CD4-positive, alpha-beta T cell treated with Interleukin-10 for 1 hour (primary cell): ENCODE measurements at places on chromosomes 4 and X.

DNA sequence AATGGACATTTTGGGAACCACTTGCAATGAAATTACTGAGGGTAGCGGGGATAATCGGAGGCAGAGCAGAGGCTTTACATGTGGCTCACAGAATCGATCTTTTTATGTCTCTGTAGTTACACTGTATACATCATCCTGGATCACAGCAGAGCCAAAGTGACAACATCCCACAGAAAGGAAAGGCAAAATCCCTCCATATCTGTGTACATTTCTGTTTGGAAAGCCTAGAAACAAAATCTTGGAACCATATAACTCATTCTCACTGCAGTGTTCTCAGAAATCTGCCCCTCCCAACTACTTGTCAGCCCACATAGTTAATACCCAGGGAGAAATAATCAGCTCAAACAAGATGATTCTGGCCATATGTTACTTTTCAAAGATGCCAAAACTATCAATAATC lies 211.6 kb downstream of the DCLK2 start:
- no peak for DNase-seq

DNA sequence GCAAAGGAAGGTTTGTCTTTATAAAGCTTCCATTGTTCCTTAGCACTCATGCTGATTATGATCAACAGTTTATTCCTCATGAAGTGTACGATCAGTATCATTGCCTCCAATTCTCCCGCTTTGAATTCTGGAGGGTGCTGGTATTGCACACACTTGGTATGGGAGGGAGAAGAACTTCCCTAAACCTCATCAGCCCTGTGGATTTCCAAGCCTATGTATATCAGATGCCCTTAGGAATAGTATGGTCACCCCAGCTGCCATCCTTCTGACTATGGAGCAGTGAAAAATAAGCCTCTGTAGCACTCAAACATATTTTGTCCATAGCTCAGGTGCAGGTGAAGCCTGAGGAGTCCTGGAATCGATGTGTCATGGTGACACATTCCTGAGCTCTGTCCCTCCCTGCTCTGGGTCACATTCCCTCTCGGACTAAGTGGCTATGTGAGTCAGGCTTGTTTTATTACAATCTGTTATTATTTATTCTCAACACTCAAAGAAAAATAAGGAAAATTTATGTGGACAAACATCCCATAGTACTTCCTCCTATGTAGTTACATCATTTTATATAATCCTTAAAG lies 2.0 kb upstream of the ZDHHC9 start:
- DNase-seq: no peak

- DNase-seq: no peak
These were observed 225.6 kb downstream of the FBXW7 start for GRCh38 chr4:152310257-152310656.

DNA sequence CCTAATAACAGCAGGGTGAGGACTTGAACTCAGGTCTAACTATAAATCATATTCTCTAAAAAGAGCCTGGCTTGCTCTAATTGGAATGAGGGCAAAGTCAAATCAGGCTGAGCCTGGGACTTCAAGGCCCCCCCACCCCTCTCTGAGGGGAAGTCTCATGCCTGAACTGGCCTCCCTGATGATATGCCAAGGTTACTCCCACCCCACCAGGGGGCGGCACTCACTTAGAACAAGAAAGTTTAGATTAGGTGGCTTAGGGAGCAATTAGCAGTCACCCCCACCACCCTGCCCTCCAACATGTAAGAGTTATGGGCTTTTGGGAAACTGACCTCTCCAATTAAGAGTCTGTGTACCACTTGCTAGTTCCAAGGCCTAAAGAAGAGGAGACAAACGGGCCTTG lies 2.7 kb downstream of the FOXO4 start:
- DNase-seq: peak; percentile 82

GRCh38 chr4:81257021-81257420 lies 42.0 kb upstream of the PRKG2 start:
- DNase-seq: no peak

GRCh38 chr4:163816494-163816893 lies 322.0 kb downstream of the TMA16 start:
- DNase-seq: no peak

DNA sequence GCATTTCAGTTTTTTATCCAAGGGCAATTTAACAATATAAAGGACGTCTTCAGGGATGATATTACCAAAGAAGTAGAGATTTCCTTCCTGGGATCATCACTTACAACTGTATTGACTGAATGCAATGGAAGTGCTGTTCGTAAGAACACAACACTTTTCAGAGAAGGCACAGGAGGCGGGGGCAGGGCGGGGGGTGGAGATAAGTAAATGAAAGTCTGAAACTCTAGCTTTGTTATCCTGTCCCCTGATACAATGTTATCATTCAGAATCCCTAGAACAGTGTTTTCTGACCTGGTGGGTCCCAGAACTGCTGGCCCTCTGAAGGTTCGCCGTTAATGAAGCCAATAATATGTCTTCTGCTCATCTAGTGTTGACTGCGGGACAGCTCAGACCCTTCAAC lies 124.6 kb downstream of the NSUN7 start:
- DNase-seq: no peak

- no peak for DNase-seq
These were observed 118.4 kb downstream of the RAPGEF2 start for GRCh38 chr4:159221280-159221679.
